ENCODE measurements at places on chromosomes 2 and 18.

- DNase-seq = no peak
These were observed 111.3 kb downstream of the DCC start for GRCh38 chr18:52451256-52451655.

DNA sequence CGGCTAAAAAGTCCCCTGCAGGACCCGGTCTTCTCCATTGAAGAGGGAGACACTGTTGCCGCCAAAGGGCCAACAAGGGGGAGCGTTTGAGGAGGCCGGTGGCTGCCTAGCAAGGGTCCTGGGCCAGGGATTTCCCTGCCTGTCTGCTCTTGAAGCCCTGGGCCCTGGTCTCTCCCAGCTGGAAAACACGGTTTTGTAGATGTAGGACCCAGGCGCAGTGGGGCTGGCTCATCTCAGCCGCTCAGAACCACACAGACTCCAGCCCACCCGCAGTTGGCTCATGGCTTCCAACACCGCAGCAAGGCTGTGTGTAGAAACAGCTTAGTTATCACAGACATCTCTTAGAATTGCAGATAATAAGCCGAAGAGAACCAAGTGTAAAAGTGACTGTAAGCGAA is 57.1 kb upstream of the TWIST2 start:
- DNase-seq = no peak

DNA sequence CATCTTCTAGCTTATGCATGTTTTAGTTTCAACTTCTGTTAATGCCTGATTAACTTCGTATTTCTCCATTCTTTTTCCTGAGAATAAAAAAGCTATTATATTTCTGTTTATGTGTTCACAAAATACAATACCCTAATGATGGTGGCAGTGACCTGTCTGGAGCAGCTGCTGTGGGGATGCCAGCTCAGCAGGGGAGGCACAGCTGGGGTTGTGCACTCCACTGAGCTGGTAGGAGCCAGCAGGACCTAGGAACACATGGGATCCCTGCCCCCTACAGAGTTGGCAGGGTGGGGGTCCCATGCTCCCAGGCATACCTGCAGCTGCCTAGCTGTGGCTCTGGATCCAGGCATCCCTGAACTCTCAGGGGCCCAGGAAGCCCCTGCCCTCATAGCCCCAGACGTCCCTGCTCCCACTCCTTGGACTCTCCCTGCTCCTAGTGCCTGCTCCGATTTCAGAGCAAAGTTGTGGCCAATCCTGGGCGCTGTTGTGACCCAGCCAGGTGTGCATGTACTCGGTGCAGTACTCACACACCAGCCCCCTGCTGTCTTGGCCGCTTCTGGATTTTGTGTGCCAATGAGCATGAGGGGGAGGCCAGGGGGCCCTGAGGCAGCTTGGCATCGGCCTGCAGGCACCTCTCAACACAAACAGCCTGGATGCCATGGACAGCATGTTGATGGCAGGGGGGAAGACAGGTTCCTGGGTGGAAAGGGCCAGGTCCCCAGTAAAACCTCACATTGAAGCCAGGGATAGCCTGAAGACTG is 546.0 kb downstream of the ZNF804A start:
- no peak for DNase-seq

GRCh38 chr2:218030409-218031195 is 27.8 kb upstream of the TNS1 start:
- no peak for DNase-seq

GRCh38 chr2:78353168-78353567 is 672.3 kb upstream of the REG3G start:
- DNase-seq = no peak

- no peak for DNase-seq
These were observed 4.9 kb downstream of the GPR17 start for GRCh38 chr2:127650785-127651380.

All from prostate gland (tissue), 2 donors.